ENCODE measurements at places on chromosomes 1 and 21.

- H3K27ac ChIP-seq, result no peak overlapping the region
- peaks cover 10% of the 10 kb centered on the region for H3K4me1 ChIP-seq
- no peak for DNase-seq
- H3K36me3 ChIP-seq, result no peaks in the 10 kb centered on the region
- H3K27me3 ChIP-seq, result peaks cover 46% of the 10 kb centered on the region
Measured at GRCh38 chr1:165490175-165490574, 45.2 kb upstream of the RXRG start.

GRCh38 chr21:15775981-15776380, 46.2 kb downstream of the USP25 start:
- H3K36me3 ChIP-seq, result peaks cover 31% of the 10 kb centered on the region
- no peak overlapping the region for H3K4me3 ChIP-seq
- H3K27ac ChIP-seq, result no peak overlapping the region
- H3K4me1 ChIP-seq, result peaks cover 13% of the 10 kb centered on the region
- DNase-seq, result no peak

- H3K27ac ChIP-seq, result no peak overlapping the region
- H3K36me3 ChIP-seq, result no peaks in the 10 kb centered on the region
- H3K27me3 ChIP-seq, result peaks cover 22% of the 10 kb centered on the region
- DNase-seq, result no peak
- no peak overlapping the region for H3K4me3 ChIP-seq
Measured at GRCh38 chr1:36572142-36572715, 89.5 kb upstream of the CSF3R start.

- H3K4me1 ChIP-seq, result peaks cover 40% of the 10 kb centered on the region
- no peak overlapping the region for H3K27ac ChIP-seq
- peaks cover 75% of the 10 kb centered on the region for H3K36me3 ChIP-seq
- no peaks in the 10 kb centered on the region for H3K27me3 ChIP-seq
- H3K4me3 ChIP-seq, result no peak overlapping the region
Measured at GRCh38 chr1:35178874-35179380, 14.0 kb downstream of the SFPQ start.

- H3K4me1 ChIP-seq, result peaks cover 2% of the 10 kb centered on the region
- no peak overlapping the region for H3K4me3 ChIP-seq
- H3K36me3 ChIP-seq, result peaks cover 36% of the 10 kb centered on the region
Measured at GRCh38 chr21:42844411-42845113, 34.8 kb downstream of the WDR4 start.

DNA sequence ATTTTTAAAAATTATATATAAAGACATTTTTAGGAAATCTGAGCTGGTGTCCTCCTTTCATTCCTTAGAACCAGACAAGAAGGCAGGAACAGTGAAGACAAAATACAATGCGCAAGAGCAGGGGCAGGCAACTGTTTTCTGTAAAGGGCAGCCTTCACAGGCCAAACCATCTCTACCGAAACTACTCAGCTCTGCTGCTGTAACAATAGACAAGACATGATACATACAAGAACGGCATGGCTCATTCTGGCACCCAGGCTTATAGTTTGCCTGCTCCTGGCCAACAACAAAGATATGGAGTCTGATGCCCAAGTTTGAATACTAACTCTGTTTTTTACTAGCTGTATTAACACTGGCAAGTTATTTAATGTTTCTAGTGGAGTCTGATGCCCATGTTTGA, 232.0 kb downstream of the SMYD3 start:
- H3K36me3 ChIP-seq, result peaks cover 6% of the 10 kb centered on the region
- H3K27ac ChIP-seq, result no peak overlapping the region
- H3K4me3 ChIP-seq, result no peak overlapping the region
- H3K4me1 ChIP-seq, result no peaks in the 10 kb centered on the region
- H3K27me3 ChIP-seq, result no peaks in the 10 kb centered on the region

- H3K4me3 ChIP-seq, result no peak overlapping the region
- peak overlapping the region; percentile 8 for H3K27ac ChIP-seq
- peaks cover 13% of the 10 kb centered on the region for H3K36me3 ChIP-seq
- peak; percentile 65 for DNase-seq
- H3K4me1 ChIP-seq, result peaks cover 8% of the 10 kb centered on the region
Measured at GRCh38 chr1:30929135-30929889, 20.8 kb upstream of the SDC3 start.

GRCh38 chr1:79074975-79075374, 68.4 kb upstream of the ADGRL4 start:
- H3K4me1 ChIP-seq, result no peaks in the 10 kb centered on the region
- DNase-seq, result no peak
- no peak overlapping the region for H3K4me3 ChIP-seq
- H3K36me3 ChIP-seq, result no peaks in the 10 kb centered on the region
- no peaks in the 10 kb centered on the region for H3K27me3 ChIP-seq
- no peak overlapping the region for H3K27ac ChIP-seq

DNA sequence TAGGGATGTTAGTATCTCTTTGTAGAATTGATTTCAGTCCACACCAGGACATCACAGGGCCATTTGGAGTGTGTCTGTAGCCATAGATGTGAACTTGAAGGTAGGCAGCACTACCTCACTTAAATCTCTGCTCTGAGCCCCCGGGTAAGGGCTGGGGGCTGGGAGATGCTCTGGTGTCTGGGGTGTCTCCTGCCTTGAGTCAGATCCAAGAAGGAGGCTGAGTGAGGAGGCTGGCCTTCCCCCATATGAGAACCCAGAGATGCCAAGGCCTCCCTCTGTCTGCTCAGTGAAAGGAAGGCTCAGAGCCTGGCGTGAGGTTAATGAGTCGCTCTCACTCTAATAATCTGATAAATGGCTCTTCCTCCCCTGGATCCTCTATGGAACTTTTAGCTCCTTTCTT, 161.6 kb downstream of the ACTL8 start:
- H3K36me3 ChIP-seq, result no peaks in the 10 kb centered on the region
- no peak overlapping the region for H3K27ac ChIP-seq
- DNase-seq, result no peak
- H3K4me3 ChIP-seq, result no peak overlapping the region
- peaks cover 3% of the 10 kb centered on the region for H3K27me3 ChIP-seq

DNA sequence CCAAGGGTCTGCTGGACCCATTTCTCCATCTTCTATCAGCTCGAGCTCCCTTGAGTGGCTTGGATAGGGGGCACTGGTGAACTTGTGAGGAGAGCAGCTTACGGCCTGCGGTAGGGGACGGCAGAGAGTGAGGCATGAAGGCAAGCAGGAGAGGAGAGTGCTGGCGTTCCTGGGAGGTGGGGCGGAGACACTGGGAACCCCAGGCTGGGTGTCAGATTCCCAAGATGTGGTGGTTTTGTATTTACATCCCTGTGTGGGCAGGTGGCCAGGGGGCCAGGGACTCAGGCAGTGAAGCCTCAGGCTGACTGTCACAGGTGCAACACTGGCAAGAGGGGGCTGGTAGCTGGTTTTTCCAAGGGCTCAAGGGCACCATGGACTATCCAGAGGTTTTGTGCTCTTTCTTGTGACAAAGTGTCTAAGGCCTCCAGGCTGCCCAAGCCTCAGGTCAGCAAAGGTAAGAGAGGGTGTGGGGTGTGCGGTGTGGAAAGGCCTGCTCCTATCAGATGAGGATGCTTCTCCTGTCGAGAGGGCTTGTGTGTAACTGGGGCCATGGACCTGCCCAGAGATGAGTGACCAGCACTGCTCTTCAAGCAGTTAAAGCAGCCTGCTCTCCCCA, 45.1 kb upstream of the ROR1 start:
- DNase-seq, result no peak
- no peaks in the 10 kb centered on the region for H3K27me3 ChIP-seq
- H3K4me3 ChIP-seq, result no peak overlapping the region
- H3K27ac ChIP-seq, result no peak overlapping the region

- H3K27ac ChIP-seq, result no peak overlapping the region
- no peak overlapping the region for H3K4me3 ChIP-seq
- no peak for DNase-seq
- H3K36me3 ChIP-seq, result no peaks in the 10 kb centered on the region
- no peaks in the 10 kb centered on the region for H3K27me3 ChIP-seq
Measured at GRCh38 chr1:241770115-241770514, 77.9 kb upstream of the EXO1 start.

DNA sequence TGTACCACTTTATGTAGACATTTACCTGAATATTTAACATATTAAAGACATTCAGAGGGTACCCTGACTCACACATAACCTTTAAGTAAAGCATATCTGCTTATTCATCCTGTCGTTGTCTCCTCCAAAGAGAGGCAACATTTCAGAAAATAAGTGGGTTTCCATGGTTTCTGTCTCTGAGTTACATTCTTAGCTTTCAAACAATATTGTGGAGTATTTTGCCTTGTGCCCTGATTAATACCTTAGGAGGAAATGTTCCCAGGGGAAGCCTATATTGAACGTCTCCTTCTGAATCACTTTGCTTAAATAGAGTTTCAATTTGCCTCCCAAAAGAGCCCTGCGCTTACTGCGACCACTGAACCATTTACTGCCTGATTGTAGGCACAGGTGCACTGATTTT, 26.1 kb downstream of the PALMD start:
- no peak for DNase-seq
- H3K27me3 ChIP-seq, result peaks cover 44% of the 10 kb centered on the region
- H3K27ac ChIP-seq, result no peak overlapping the region
- H3K36me3 ChIP-seq, result no peaks in the 10 kb centered on the region
- H3K4me3 ChIP-seq, result no peak overlapping the region
- H3K4me1 ChIP-seq, result no peaks in the 10 kb centered on the region

- no peak overlapping the region for H3K4me3 ChIP-seq
- H3K4me1 ChIP-seq, result peaks cover 5% of the 10 kb centered on the region
- no peak overlapping the region for H3K27ac ChIP-seq
- no peak for DNase-seq
Measured at GRCh38 chr1:166488327-166488726, 321.5 kb upstream of the FAM78B start.

DNA sequence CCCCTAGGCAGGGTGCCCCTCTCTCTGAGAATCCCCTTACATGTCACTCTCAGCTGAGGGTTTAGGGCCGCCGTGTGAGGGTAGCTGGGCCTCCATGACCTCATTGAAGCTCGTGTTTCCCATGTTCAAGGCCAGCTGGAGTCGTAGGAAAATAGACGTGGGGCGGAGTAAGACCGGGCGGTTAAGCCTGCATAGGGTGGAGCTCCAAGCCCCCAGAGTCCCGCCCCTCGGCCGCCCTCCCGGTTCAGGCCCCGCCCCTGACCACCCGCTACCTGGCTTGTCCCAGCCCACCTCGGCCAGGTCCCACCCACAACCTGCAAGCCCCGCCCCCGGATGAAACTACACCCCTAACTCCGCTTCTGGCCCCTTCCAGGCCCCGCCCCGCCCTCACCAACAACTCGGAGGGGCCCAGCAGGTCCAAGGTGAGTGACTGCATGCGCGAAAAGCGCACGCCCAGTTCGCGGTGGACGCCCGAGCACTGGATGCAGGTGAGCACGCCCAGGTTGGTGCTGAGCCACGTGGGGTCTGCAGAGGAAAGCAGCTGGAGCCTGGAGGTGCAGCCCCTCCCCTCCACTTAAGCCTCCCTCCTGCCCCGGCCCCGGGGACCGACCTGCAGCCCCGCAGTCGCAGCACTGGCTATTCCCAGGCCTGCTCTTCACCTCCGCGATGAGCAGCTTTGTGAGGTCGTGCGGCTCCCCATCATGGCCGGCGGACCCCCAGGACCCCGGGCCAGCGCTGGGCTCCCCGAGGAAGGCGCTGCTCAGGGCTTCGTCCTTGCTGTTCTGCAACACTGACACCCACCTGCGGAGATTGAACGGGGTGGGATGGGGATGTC, 12.2 kb upstream of the TCEA3 start:
- H3K27ac ChIP-seq, result no peak overlapping the region
- H3K36me3 ChIP-seq, result no peaks in the 10 kb centered on the region
- DNase-seq, result no peak
- peaks cover 8% of the 10 kb centered on the region for H3K27me3 ChIP-seq
- no peaks in the 10 kb centered on the region for H3K4me1 ChIP-seq

DNA sequence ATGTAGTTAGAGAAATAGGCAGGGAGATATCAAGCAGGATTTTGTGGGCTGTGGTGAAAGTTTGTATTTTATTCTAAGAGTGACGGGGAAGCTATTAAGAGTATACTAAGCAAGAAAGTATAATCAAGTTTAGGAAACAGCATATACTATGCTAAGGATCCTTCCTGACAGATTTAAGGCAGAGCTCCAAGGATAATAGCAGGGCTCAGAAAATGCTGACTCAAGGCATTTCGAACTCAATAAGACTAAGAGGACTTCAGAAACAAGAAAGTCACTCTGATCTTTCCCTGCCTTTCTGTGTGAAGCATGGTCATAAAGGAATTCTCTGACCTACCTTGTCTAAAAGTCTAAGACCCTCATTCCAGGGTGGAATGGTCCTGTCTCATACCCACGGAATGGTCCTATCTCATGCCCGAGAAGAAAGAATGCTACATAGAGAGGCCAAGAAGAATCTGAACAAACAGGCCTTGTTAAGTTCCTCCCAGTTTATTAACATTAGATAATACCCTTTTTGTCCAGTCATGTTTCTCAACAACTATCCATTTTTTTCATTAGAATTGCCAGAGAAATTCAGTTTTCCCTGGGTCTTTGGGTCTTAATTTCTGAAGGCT, 59.1 kb downstream of the HFM1 start:
- H3K27me3 ChIP-seq, result peaks cover 20% of the 10 kb centered on the region
- H3K4me3 ChIP-seq, result no peak overlapping the region
- H3K27ac ChIP-seq, result no peak overlapping the region
- H3K36me3 ChIP-seq, result no peaks in the 10 kb centered on the region
- H3K4me1 ChIP-seq, result no peaks in the 10 kb centered on the region
- DNase-seq, result no peak

GRCh38 chr1:226827458-226827857, 43.0 kb upstream of the PSEN2 start:
- H3K36me3 ChIP-seq, result no peaks in the 10 kb centered on the region
- no peak for DNase-seq
- no peak overlapping the region for H3K4me3 ChIP-seq
- H3K27ac ChIP-seq, result peak overlapping the region; percentile 92

GRCh38 chr21:37061926-37062592, 10.8 kb downstream of the PIGP start:
- no peak overlapping the region for H3K27ac ChIP-seq
- H3K27me3 ChIP-seq, result no peaks in the 10 kb centered on the region
- no peak overlapping the region for H3K4me3 ChIP-seq
- peaks cover 9% of the 10 kb centered on the region for H3K36me3 ChIP-seq
- peaks cover 5% of the 10 kb centered on the region for H3K4me1 ChIP-seq

DNA sequence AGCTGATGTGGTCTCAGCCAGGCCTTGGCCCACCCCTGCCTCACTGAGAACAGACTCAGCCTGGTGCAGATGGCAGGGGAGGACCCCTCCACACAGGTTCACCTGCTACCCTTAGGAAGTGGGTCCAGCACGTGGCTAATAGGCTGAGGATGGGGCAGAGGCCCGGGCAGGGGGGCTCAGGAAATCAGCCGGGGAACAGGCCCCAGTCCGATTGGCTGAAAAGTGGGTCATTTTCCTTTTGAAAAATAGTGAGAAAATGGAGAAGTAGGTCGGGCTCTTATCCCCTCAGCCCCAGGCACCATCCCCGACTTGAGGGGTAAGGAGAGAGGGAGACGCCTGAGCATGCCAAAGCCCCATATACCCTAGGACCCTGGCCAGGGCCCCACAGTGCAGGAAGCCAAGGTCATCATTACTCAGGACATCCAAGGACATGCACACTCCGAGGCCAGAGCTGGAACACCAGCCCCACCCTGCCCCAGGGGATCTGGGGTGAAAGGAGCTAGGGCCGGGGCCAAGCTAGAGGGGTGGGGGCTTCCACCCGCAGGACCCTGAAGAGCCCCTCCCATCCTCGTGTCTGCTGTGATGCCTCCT, 11.0 kb downstream of the DLGAP3 start:
- no peak overlapping the region for H3K27ac ChIP-seq
- H3K4me3 ChIP-seq, result no peak overlapping the region
- peak; percentile 33 for DNase-seq
- peaks cover 23% of the 10 kb centered on the region for H3K27me3 ChIP-seq
- H3K4me1 ChIP-seq, result no peaks in the 10 kb centered on the region

GRCh38 chr1:20271498-20272400, 18.9 kb upstream of the VWA5B1 start:
- H3K4me1 ChIP-seq, result no peaks in the 10 kb centered on the region
- no peak overlapping the region for H3K27ac ChIP-seq
- H3K4me3 ChIP-seq, result no peak overlapping the region
- H3K27me3 ChIP-seq, result peaks cover 33% of the 10 kb centered on the region
